T-helper 2 cell (primary cell): ENCODE measurements at places on chromosomes 5 and 9.

DNA sequence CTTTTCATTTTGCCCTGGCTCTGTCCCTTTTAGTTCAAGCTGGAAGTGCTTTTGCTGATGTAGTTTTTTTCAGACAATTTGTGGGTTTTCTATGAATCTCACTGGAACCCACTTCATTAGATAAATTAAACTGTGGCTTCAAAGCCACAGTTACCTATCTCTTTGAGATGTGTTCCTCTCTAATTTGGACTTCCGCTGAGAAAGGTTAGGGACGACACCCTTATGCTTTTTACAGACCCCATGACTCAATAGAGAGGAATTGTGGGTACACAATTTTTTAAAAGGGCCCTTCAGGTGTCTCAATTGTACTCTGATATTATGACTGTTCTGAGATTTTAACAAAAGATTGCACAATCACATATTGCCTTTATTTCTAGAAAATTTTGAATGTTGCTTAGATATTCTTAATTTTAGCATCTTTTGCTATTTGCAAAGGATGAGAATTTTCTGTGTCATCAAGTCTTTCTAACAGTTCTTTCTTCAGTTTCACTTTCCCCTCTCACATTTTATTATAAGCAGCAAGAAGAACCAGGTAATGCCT, 110.6 kb downstream of the GADD45G start:
- no peak for DNase-seq

- DNase-seq, result no peak
Measured at GRCh38 chr9:105419816-105420597, 27.8 kb upstream of the FSD1L start.

GRCh38 chr9:15543047-15543813, 9.6 kb upstream of the CCDC171 start:
- DNase-seq, result no peak

DNA sequence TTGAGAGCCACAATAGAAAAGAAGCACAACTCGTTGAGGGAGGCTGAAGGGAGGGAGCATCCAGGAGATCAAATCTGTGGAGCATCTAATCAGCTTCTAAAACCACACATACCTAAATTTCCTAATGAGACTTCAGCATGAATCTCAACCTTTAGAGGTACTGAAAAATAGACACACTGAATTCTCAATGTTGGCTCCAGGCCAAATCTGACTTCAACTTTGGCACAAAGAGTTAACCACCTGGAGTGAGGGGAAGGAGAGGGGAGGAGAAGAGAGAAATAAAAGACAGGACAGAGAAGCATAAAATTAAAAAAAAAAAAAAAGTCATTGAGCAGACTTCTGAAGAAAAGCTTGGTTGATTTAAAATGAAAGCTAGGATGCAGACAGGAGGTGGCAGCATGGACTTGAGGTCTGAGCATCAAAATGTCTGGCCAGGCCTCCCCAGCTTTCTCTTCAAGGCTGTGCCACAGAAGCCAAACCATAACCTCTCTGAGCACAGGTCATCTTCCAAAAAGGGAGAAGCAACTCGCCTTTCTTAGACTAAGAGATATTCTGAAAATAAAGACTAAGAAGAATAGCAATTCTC, 205.6 kb downstream of the DENND1A start:
- no peak for DNase-seq

DNA sequence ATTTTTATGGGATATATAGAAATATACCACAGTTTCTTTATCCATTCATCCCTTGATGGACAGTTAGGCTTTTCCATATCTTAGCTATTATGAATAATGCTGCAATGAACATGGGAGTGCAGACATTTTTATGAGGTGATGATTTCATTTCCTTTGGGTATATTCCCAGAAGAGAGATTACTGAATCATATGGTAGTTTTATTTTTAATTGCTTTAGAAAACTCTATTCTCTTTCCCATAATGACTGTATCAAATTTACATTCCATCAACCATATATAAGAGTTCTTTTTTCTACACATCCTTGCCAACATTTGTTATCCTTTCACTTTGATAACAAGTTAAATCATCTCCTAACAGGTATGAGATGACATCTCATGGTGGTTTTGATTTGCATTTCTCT, 821.6 kb downstream of the TLE1 start:
- DNase-seq, result no peak

DNA sequence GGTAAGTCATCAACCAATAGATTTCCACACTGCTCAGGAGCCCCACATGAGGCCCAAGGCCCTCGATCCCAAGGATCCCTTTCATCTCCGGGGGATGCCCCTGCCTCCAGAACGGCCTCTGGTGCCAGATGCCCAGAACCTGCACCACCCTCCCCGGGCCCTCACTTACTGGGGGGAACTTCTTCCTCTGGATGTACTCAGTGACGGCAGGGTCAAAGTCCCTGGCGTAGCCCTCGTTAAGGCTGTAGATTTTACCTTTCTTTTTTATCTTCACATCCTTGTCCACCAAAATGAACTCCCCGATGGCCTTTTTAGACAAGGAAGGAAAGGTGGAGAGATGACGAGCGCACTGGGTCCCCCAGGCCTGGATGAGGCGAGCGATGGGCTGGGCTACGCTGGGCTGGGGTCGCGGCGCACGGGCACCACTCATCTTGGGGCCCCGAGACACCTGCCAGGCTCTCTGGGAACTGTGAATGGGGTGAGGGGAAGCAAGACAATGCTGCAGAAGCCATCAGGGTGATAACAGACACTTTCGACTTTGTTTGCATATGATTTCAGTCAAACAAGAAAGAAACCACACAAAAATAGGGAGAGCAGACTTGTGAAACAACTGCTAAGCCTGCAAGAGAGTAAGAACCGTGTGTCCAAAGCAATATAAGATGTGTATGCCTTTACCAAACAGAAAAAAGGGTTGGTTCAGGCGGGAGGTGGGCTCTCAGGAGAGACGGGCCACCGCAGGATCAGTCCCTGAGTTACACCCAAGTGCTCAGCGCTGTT, 13.2 kb upstream of the FBP2 start:
- no peak for DNase-seq

DNA sequence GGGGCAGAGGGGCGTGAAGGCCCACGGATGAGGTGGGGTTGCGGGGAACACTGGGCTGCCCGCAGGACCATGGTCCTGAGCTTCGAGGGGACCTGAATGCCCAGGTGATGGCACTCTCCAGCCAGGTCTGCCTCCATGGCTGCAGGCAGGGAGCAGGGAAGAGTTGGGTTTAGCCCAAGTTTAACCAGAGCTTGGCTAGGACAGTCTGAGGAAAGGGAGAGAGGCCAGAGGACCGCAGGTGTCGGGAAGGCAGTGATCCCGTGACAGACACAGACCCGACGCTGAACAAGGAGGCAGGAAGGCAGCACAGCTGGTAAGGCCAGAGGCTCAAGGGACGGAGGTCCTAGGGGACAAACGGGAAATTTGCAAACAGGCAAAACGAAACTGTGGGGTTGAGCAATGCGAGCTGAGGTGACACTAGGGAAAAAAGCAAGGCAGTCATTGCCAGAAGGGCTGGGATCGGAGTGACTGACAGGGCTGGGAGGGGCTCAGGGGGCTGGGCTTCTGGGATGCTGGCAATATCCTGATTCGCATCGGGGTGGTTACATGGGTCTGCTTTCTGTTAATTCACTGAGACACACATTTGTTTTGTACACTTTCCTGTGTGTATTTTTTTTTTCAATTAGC, 25.0 kb downstream of the ARPC5L start:
- DNase-seq, result no peak

- DNase-seq, result no peak
Measured at GRCh38 chr9:126652140-126652582, 38.4 kb downstream of the LMX1B start.

DNA sequence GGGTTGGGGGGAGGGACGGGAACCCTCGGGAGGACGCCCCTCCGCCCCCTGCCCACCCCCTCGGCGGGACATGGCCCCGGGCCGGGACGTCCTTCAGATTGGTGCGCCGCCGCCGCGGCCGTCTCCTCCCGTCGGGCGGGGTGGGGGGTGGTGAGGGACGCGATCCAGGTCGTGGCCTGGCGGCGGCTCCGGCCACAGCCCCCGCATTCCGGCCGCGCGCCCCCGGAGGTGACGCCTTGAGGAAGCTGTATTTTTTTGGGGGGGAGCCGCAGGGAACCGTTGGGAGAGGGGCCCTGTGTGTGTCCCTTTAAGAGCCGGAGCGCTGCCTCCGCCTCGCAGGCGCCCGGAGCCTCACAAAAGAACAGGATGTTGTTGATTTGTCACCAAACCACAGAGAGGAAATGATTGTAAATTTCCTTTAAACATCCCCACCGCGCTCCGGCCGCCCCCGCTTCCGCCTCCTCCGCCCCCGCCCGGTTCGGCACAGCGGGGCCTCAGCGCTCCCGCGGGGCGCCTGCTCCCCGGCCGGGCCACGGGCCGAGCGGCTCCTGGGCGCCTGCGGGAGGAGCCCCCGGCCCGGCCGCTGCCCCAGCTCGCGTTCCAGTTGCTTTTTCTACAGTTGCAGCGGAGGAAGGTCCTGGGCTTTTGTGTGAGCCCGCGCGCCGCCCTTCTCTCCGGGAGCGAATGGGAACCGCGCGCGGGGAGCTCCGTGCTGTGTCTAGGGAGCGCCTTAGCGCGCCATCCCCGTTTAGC, 32.1 kb upstream of the SPRY4 start:
- DNase-seq, result peak; percentile 97

DNA sequence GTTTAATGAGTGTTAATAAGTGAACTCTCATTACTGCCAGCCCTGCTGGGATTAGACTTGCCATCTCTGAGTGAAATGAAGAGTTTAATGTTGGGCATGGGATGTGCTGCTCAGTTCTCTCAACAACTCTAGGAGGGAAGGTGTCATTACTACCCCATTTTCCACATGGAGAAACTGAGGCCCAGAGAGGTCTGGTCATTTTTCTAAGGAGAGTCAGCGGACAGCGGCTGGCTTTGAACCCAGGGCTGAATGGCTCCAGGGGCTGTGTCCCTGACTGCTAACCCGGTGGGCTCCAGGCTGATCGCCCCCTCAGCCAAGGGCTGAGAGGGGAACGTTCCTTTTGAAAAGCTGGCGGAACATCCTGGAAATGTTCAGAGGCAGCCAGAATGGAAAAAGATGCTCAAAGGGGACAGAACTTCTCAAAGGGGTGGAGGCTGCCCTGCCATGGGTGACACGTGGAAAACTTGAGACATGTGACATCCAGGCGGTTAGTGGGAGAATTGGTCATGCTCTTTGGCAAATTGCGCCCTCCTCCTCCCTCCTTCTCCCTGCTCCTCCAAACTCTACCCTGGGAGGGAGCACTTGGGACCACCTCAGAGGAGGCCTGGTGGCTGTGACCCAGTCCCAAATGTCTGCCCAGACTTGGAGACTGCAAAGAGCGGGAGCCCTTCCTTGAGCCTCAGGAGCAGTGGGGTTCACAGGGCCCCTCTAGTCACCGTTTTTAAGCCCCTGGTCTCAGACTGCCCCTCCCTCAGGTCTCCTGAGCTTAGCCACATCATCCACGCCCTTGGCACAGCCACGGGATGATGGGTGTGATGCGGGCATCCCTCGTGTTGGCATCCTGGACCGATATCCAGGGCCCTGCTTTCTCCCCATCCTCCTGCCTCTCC, 28.7 kb downstream of the DNM1 start:
- DNase-seq, result no peak

DNA sequence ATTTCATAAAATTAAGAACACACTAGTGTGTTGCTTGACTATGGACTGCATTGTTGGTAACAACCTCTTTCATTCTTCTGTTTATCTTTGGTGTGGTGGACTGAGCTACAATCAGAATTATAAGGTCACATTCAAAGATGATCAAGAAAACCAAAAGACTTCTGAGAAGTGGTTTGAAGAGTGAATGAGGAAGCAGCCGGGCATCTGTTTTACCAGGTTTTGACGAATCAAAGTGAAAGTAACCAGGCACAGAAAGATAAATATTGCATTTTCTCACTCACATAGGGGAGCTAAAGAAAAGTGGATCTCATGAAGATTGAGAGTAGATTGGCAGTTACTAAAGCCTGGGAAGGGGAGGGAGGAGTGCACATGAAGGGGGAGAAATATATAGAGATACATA, 589.1 kb downstream of the ZNF608 start:
- DNase-seq, result no peak

- no peak for DNase-seq
Measured at GRCh38 chr9:82130331-82131042, 141.9 kb downstream of the SPATA31D1 start.

- no peak for DNase-seq
Measured at GRCh38 chr5:166262395-166262794, 2029.0 kb upstream of the WWC1 start.

DNA sequence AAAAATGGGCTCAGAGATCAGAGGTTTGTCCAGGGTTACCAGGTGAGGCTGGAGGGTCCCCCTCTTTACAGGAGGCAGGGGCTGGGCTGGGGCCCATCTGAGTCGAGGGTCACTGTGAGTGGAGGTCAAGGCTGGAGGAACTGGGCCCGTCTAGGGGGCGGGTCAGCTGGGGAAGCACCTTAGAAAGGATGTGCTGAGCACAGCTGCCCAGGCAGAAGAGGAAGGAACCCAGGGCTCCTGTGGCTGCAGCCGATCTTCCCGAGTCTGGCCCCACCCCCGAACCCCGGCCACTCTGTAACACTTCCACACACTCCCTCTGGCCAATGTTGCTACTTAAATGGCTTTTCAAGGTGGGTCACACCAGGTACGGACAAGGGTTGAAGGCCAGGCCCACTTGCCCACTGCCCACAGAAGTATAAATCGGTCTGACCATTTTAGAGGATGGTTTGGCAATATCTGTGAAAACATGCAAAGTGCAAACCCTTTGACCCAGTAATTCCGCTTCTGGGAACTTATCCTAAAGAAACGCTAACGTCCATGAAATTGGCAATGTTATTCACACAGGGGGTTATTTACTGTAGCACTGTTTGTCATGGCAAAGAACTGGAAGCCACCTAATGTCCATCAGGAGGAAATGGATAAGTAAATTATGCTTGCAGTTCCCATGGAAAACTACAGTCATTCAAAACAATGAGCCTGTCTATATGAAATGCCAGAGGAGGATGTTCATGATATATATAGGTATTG, 30.5 kb upstream of the EEIG1 start:
- no peak for DNase-seq

DNA sequence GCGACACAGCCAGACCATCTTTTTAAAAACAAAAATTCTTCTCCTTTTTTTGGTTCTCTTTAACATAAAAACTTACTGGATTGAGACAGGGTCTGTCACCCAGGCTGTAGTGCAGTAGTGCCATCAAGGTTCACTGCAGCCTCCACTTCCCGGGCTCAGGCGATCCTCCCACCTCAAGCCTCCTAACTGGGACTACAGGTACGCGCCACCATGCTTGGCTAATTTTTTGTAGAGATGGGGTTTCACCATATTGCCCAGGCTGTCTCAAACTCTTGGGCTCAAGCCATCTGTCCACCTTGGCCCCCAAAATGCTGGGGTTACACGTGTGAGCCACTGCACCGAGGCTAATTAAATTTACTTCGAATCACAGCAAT, 13.8 kb downstream of the HNRNPK start:
- no peak for DNase-seq

- no peak for DNase-seq
Measured at GRCh38 chr5:172417983-172418630, 36.2 kb downstream of the SH3PXD2B start.

DNA sequence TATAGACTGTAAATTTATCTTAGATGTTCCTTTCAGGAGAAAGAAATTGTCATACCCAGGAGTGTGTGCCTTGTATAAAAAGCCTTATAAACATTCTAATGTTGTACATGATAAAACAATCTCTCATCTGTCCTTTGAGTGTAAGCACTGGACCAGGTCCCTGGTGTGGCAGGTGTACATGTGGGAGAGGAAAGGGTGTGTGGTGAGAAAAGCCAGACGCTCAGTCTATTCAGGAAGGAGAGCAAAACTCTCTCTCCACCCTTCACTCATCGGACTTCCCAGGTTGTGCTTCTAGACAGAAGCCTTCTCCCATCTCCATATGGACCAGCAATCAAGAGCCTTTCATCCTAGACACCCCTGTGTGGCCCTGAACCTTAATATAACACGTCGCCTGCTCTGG, 154.2 kb downstream of the ESM1 start:
- DNase-seq, result no peak
